BJ (cell line): ENCODE measurements at places on chromosomes 7 and 10. TPM values are rescaled to one million over a fixed set of nuclear protein-coding genes. Genes with fewer than 3 reads are reported as not detected.

GRCh38 chr10:12701696-12702095 is 299.8 kb downstream of the CCDC3 start:
- DNase-seq, result no peak

GRCh38 chr7:106806556-106806955 is 58.5 kb upstream of the PIK3CG start:
- no peak for DNase-seq

DNA sequence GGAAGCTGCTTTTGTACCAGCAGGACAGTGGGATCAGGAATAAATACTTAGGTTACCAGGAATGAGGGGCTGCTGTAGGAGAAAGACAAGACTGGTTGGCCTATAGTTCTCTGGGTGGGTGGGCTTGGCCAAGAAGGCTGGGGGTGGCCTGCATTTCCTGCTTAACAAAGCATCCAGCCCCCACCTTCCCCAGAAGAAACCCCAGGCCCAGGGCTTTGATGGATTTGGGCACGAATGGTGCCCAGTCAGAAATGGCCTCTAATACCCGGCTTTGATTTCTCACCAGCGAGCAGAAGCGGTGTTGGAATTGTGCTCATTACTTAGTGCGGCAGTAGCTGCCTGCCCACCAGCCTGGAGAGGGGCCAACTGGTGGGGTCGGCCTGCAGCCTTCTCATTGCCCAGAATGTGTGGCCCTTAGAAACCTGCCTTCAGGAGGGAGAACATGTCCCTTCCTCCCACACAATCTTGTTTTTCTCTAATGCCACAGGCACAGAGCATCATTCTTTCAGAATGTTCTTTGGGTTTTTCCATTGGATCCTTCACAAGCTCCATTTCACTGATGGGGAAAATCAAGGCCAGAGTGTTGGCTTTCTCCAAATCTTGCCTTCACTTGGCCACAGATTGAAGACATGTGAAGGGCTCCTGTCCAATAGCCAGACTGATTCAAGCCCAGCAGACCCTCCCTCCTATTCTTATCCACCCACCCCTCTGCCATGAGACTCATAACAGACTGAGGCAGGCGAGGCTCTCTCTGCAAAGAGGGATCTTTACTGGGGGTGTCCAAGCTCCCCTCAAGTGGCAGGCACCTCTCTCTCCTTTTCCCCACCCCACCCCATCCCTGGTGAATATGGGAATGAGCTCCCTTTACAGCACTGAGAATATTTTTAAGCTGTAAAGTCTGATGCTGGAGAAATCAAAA is 2.5 kb downstream of the UNC5B start:
- DNase-seq, result no peak

- DNase-seq, result no peak
These were observed 26.6 kb downstream of the VWC2 start for GRCh38 chr7:49800031-49800430.

DNA sequence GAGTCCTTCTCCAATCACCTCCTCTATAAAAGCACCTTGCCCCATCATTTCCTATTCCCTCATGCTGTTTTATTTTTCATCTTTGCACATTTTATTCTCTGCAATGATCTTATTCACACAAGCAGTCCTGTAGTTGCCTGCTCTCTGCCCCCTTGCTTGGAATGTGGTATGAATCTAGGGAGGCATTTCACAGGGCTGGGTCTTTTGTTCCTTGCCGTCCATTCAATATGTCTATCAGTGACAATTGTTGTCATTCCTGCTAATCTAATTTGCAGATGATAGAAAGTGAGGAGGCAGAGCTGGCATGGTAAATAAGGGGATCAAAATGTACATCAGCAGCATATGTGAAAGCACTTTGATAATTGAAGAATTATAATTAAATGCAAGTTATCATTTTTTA is 246.2 kb upstream of the C7orf33 start:
- DNase-seq, result no peak

GRCh38 chr10:119531067-119531466 is 11.5 kb downstream of the RGS10 start:
- DNase-seq, result no peak

DNA sequence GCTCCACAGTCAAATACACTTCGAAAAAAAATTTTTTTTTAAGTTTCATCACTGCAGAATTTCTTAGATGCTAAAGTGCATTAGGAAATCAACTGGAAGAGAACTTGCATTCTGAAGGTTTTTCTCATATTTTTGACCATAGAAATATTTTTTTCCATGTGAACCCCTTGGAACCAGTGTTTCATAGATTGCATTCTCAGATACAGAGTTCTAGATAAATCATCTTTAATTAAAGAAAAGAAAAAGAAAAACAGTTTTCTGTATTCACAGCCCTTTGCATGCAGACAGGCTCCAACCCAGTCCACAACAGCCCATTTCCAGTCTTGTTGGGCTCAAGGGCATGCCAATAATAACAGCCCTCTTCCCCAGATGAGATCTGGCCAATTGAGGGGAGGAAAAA is 75.5 kb upstream of the RPA3 start:
- DNase-seq, result peak; percentile 80

DNA sequence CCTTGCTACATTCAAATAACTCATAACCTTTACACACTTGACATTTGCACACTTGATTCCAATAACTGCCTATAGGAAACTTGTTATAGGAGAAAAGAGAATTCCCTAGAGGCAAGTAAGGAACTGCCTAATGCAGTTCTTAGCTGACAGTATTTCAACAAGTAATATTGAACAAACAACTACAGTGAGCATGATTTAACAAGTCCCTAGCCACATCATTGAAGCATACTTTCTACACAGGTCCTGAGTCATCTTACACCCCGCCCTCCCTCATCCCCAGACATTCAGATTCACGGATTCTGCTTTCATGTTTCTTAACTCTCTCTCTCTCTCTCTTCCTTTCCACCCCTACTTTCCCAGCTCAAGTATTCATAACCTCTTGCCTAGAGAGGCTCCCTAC is 153.5 kb downstream of the LSM5 start:
- DNase-seq, result no peak

DNA sequence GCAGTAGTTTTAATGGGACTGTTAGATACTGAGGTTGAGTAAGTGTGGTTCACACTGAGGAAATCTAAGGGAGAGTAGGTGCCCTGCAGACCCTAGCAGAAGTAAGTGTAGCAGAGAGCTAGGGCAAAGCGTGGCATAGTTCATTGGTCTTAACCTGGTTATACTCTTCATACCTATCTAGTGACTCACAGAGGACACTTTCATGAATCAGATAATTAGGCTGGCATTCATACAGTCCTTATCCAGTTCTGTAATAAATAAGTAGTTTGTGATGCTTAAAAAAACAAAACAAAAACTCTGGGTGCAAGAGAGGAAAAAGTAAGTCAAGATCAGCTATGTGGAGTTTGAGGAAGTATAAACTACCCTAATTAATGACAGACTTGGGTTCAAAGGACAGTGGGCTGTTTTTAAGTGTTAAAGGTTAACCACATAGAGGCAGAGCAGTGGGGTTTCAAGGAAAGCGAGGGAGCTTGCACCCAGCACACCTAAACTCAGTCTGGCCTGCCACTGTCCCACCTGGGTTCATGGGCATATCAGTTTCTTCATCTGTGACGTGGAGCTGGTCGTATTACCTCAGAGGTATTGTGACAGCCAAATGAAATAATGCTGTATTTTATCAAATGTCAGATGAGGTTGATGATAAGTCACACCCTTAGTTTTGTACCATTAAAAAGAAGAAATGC is 27.1 kb downstream of the LMTK2 start:
- no peak for DNase-seq

DNA sequence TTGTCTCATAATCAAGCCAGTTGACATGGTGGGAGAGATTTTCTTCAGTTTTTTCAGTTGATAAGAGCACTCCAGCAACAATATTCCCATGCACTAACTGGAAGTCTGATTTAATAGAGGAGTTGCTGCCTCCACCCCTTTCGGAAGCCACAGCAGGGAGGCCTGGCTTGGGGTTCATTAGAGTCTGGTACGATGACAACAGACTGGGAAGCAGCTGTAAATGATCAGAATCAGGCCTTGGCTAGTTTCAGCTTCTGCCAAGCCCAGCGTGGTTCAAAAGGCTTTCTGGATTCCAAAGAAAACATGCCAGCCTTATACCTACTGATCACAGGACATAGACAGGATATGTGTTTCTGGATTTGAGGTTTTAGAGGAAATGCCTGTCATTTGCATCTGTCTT is 274.0 kb downstream of the CSTF2T start:
- DNase-seq, result no peak

BEND7 gene
- 4.5 and 4.6 TPM in 2 replicates for polyA plus RNA-seq

ASZ1 gene
- polyA plus RNA-seq, result not detected in 2 replicates

COL28A1 gene
- 0.04 and 0.11 TPM in 2 replicates for polyA plus RNA-seq

RNF32 gene
- 0.63 and 0.93 TPM in 2 replicates for polyA plus RNA-seq

PNLIPRP2 gene
- not detected in 2 replicates for polyA plus RNA-seq
